Uterine smooth muscle cell (primary cell): ENCODE measurements at places on chromosomes 1 and 21. TPM values are rescaled to one million over a fixed set of nuclear protein-coding genes. Genes with fewer than 3 reads are reported as not detected.

HSPA6 gene
- total RNA-seq = 1.9 and 4.6 TPM in 2 replicates

OR10Z1 gene
- total RNA-seq = under 0.01 and 0.22 TPM in 2 replicates

NHLH2 gene
- total RNA-seq = not detected in 2 replicates

CDA gene
- total RNA-seq = 1.2 and 4.0 TPM in 2 replicates

MRAP gene
- not detected in 2 replicates for total RNA-seq

BACE2 gene
- total RNA-seq = 25.2 and 41.2 TPM in 2 replicates

LRRC3 gene
- total RNA-seq = 0.33 and 0.37 TPM in 2 replicates

C1orf226 gene
- 0.33 and 0.50 TPM in 2 replicates for total RNA-seq

RAVER2 gene
- 4.6 and 5.7 TPM in 2 replicates for total RNA-seq
